ENCODE measurements at places on chromosomes 12 and 14. TPM values are rescaled to one million over a fixed set of nuclear protein-coding genes. Genes with fewer than 3 reads are reported as not detected.
A peak's percentile ranks its signal among the peaks of the same experiment; 100 is the strongest.

KRT5 gene
- 33.7 TPM for total RNA-seq

FGF23 gene
- not detected for total RNA-seq

AQP6 gene
- total RNA-seq = not detected

- no peak overlapping the region for H3K27ac ChIP-seq
These were observed 243.7 kb upstream of the RGS6 start for GRCh38 chr14:71688576-71688975.

GRCh38 chr14:44782775-44783238 is 178.9 kb downstream of the KLHL28 start:
- H3K4me3 ChIP-seq = no peak overlapping the region
- DNase-seq = no peak
- H3K27me3 ChIP-seq = no peaks in the 10 kb centered on the region
- H3K4me1 ChIP-seq = no peaks in the 10 kb centered on the region
- H3K27ac ChIP-seq = no peak overlapping the region
- no peaks in the 10 kb centered on the region for H3K36me3 ChIP-seq

DNA sequence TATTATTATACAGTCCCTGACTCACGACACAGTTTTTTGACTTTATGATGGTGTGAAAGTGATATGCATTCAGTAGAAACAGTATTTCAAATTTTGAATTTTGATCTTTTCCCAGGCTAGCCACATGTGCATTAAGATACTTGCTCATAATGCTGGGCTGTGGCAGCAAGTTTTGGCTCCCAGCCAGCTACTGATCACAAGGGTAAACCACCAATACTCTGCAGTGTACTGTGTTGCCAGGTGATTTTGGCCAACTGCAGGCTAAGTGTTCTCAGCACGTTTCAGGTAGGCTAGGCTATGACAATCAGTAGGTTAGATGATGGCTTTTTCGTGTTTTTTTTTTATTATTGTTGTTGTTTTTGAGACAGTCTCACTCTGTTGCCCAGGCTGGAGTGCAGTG is 69.4 kb upstream of the ACTN1 start:
- H3K4me1 ChIP-seq = peaks cover 30% of the 10 kb centered on the region
- no peak overlapping the region for H3K4me3 ChIP-seq
- no peaks in the 10 kb centered on the region for H3K27me3 ChIP-seq
- peak overlapping the region; percentile 89 for H3K27ac ChIP-seq

- H3K4me1 ChIP-seq = no peaks in the 10 kb centered on the region
- H3K27me3 ChIP-seq = no peaks in the 10 kb centered on the region
- no peak overlapping the region for H3K4me3 ChIP-seq
- H3K27ac ChIP-seq = no peak overlapping the region
These were observed 125.0 kb downstream of the PIWIL1 start for GRCh38 chr12:130462558-130463274.

- DNase-seq = no peak
- no peak overlapping the region for H3K4me3 ChIP-seq
- no peaks in the 10 kb centered on the region for H3K27me3 ChIP-seq
- no peak overlapping the region for H3K27ac ChIP-seq
- no peaks in the 10 kb centered on the region for H3K36me3 ChIP-seq
These were observed 169.1 kb upstream of the AVPR1A start for GRCh38 chr12:63319936-63320633.

DNA sequence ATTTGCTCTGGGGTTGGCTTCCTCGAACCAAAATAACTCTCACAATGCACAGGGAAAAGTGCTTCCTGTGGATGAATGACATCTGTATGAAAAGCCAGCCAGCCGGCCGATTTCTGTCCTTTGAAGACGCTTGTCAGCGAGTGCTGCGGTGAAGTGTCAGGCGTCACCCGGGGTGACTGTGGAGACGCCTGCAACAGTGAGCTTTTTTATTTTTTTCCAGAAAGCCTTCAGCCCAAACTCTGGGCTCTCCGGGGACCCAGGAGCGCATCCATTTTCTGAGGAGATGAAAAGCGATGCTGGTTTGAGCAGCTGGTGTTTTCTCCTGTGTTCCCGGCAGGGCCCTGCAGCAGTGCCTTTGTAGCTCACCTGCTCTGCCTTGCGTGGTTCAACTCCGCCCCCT is 147.9 kb upstream of the MYL2 start:
- no peaks in the 10 kb centered on the region for H3K4me1 ChIP-seq
- no peak overlapping the region for H3K4me3 ChIP-seq
- no peak for DNase-seq
- no peaks in the 10 kb centered on the region for H3K27me3 ChIP-seq
- H3K36me3 ChIP-seq = no peaks in the 10 kb centered on the region
- no peak overlapping the region for H3K27ac ChIP-seq

DNA sequence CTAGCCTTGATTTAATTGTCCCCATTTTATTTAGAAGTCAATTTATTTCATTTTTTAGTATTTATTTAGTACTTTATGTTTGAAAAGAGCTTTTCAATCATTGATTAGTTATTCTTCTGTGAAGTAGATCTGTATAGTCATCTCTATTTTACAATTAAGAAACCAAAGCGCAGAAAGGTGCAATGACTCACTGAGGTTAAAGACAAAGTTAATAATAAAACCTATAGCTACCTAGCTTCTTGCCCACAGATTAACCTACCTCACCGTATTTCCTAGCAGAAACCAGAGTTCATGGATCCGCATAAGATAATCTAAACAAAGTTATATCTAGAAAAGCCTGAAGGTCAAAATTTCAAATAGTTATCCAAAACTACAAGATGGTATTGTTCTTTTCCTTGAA is 176.4 kb downstream of the GRIN2B start:
- H3K27ac ChIP-seq = no peak overlapping the region
- no peaks in the 10 kb centered on the region for H3K27me3 ChIP-seq
- no peaks in the 10 kb centered on the region for H3K36me3 ChIP-seq
- H3K4me3 ChIP-seq = no peak overlapping the region
- no peaks in the 10 kb centered on the region for H3K4me1 ChIP-seq

- no peak for DNase-seq
- no peaks in the 10 kb centered on the region for H3K36me3 ChIP-seq
- H3K27ac ChIP-seq = no peak overlapping the region
- no peaks in the 10 kb centered on the region for H3K4me1 ChIP-seq
These were observed 220.7 kb upstream of the EGLN3 start for GRCh38 chr14:34171431-34172172.

- H3K27ac ChIP-seq = no peak overlapping the region
- no peaks in the 10 kb centered on the region for H3K36me3 ChIP-seq
- no peak for DNase-seq
- no peaks in the 10 kb centered on the region for H3K27me3 ChIP-seq
These were observed 262.3 kb upstream of the GRIP1 start for GRCh38 chr12:66941150-66941549.

DNA sequence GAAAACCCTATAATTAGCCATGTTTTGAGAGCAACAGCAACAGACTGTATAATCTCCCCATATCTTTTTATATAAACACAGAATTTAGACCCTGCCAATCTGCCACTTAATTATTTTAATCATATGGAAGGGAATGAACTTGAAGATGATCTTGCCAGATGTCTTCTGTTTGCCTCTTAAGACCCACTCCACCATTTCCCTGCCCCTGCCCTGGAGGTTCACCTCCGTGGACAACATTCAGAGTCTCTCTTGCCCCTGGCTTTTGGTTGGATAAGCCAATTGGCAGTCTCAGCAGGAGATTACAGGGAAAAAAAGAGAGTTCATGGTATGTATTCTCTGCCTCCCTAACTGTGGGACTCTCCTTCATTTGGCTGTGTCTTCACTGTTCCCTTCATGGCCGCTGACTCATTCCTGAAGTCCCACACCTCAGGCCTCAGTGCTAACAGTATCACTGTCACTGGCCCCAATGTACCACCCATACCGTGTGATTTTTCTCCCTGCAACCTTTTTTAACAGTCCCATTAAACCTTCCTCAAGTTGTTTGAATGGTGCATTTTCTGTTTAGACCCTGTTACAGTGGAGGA is 184.8 kb downstream of the PIK3C2G start:
- H3K27me3 ChIP-seq = no peaks in the 10 kb centered on the region
- DNase-seq = no peak
- no peak overlapping the region for H3K27ac ChIP-seq
- H3K4me1 ChIP-seq = no peaks in the 10 kb centered on the region
- no peaks in the 10 kb centered on the region for H3K36me3 ChIP-seq

DNA sequence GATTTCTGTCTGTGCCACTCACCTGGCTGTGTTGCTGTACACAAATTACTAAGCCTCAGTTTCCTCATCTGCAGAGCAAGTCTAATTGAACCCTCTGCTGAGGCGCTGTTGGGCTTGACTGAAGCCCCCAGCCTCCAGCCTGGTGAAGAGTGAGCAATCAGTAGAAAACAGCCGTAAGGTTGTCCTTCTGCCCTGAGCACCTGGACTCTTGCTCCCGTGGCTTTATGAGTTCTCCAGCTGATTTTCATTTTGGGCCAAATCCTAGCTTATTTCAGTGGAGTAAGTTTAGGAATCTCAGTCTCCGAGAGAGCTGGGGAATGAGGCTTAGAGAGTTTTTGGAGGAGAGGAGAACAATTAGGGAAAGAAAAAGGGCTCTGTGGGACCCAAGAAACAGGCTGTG is 133.9 kb upstream of the EVL start:
- no peaks in the 10 kb centered on the region for H3K27me3 ChIP-seq
- no peak overlapping the region for H3K27ac ChIP-seq
- no peaks in the 10 kb centered on the region for H3K36me3 ChIP-seq
- H3K4me3 ChIP-seq = no peak overlapping the region

- H3K27me3 ChIP-seq = no peaks in the 10 kb centered on the region
- no peaks in the 10 kb centered on the region for H3K4me1 ChIP-seq
These were observed 365 bp upstream of the CCDC88C start for GRCh38 chr14:91417983-91418386.

GRCh38 chr12:14846042-14846587 is 2.8 kb upstream of the ART4 start:
- H3K27ac ChIP-seq = peak overlapping the region; percentile 53
- H3K36me3 ChIP-seq = no peaks in the 10 kb centered on the region
- H3K4me1 ChIP-seq = no peaks in the 10 kb centered on the region
- H3K27me3 ChIP-seq = no peaks in the 10 kb centered on the region
- H3K4me3 ChIP-seq = no peak overlapping the region

DNA sequence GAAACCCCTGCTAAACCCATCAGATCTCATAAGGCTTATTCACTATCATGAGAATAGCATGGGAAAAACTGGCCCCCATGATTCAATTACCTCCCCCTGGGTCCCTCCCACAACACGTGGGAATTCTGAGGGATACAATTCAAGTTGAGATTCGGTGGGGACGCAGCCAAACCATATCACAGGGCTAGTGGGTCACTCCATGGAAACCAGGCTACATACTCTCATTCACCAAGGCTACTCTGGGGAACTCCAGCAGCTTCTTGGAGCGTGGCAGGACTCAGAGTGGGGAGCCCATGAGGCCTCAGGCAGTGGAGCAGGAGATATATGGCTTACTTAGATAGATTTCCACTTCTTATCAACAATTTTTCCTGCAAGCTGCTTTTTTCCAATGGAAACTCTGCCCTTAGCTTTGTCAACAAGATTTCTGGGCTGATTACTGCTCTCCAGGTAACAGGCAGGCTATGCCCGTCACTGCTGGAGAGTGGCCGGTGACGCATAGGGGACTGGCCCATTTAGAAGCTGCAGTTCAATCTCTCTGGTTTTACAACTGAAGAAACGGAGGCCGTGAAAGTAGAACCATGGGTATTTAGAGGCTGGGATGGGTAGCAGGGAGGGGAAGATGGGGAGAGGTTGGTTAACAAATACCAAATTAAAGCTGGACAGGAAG is 16.5 kb downstream of the VDR start:
- no peak overlapping the region for H3K27ac ChIP-seq
- H3K4me1 ChIP-seq = no peaks in the 10 kb centered on the region
- DNase-seq = no peak
- no peaks in the 10 kb centered on the region for H3K36me3 ChIP-seq
- no peak overlapping the region for H3K4me3 ChIP-seq

GRCh38 chr12:78191611-78192010 is 360.9 kb downstream of the NAV3 start:
- H3K27ac ChIP-seq = no peak overlapping the region
- no peak overlapping the region for H3K4me3 ChIP-seq
- DNase-seq = no peak
- no peaks in the 10 kb centered on the region for H3K4me1 ChIP-seq

DNA sequence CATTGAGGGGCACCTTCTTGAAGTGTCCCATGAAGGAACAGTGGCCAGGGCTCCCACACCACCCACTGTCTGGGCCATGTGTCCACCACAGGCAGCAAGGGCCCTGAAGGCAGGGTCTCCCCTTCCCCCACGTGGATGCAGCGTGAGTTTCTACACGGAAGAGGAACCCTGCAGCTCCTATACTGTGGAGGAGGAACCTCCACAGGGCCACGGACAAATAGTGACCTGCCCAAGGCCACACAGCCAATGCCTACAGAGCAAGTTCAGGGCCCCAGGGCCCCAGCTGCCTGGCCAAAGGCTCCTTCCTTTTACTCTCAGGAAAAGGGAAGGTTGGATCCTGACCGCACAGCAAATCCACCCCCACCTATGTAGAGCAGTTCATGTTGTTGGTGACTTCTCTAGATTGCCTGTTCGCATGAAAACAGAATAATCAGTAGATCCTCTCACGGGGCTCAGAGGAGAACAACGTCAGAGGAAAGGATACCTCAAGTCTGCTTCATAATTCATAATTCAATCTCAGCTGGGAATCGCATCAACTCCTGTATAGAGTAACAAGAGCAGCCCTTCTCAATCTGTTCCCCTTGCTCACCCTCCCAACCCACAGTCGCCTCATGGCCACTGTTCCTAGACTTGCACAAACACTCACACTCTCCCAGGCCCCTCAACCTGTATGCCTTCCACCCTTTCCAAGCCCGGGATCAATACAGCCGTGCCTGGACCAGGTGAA is 11.1 kb upstream of the KRT73 start:
- no peaks in the 10 kb centered on the region for H3K36me3 ChIP-seq
- H3K27me3 ChIP-seq = no peaks in the 10 kb centered on the region

- H3K4me1 ChIP-seq = peaks cover 20% of the 10 kb centered on the region
- H3K27me3 ChIP-seq = peaks cover 17% of the 10 kb centered on the region
- no peaks in the 10 kb centered on the region for H3K36me3 ChIP-seq
- no peak for DNase-seq
- H3K4me3 ChIP-seq = no peak overlapping the region
These were observed 10.0 kb downstream of the LHX5 start for GRCh38 chr12:113461666-113462065.

DNA sequence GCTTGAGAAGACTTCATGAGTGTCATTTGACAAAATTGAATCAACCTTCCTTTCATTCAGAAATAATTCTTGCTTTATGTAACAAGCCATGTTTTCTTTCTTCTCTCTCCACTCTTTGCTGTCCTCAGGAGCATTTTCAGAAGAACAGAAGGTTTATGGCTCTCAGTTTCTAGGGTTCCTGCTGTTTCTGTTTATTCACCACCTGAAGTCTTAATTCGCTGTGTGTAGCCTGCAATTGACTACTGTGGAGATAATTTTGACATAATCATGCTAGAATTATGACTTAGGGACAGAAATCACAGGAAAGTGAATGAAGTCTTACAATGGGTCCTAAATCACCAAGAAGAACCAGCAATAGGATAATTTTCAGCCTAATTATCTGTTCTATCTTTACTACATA is 7.2 kb upstream of the PLEKHG7 start:
- no peaks in the 10 kb centered on the region for H3K36me3 ChIP-seq
- no peak overlapping the region for H3K27ac ChIP-seq
- no peak overlapping the region for H3K4me3 ChIP-seq
- H3K27me3 ChIP-seq = no peaks in the 10 kb centered on the region
- H3K4me1 ChIP-seq = no peaks in the 10 kb centered on the region

GRCh38 chr12:128586451-128587029 is 237.2 kb downstream of the SLC15A4 start:
- H3K27ac ChIP-seq = no peak overlapping the region
- no peak overlapping the region for H3K4me3 ChIP-seq
- H3K4me1 ChIP-seq = no peaks in the 10 kb centered on the region
- no peaks in the 10 kb centered on the region for H3K36me3 ChIP-seq

All from uterus (tissue), 4 donors.